ENCODE measurements at places on chromosomes 3 and 15.
A peak's percentile ranks its signal among the peaks of the same experiment; 100 is the strongest.

DNA sequence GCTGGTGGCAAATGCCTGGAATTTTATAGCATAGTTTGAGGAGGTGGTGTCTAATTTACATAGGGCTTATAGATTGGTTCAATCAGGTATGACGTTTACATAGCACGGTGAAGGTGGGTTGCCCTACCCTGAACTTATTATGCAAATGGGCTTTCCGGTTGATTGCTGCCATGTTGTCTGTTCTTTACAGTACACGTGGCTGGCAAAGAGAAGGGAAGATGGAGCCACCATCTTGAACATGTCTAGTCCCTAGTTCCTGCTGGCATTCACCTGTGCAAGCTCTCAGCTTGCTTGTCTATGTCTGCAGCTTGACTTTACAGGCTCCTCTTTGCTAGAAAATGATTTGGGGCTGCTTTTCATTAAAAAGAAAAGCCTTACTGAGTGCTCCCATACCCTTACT lies 14.0 kb upstream of the STAC start:
- DNase-seq, result no peak

DNA sequence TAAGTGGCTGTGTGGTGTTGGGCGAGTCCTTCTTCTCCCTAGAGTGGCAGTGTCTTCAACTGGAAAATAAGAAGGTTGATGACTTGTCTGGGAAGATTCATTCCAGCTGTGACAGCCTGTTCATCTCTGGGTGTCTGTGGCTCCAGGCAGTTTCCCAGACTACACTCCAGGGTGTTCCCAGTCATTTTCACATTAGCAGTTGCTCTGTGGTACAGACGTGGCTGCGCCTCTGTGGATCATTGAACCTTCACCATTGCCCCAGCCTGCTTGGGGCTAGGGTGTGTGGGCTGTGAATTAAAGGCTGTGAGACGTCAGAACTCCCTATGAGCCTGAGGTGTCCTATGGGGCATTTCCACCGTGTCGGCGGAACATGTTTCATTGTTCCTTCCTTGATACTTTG lies 239.6 kb upstream of the NR2E3 start:
- DNase-seq, result no peak

GRCh38 chr15:45710657-45711056 lies 75.8 kb downstream of the SQOR start:
- DNase-seq, result no peak

DNA sequence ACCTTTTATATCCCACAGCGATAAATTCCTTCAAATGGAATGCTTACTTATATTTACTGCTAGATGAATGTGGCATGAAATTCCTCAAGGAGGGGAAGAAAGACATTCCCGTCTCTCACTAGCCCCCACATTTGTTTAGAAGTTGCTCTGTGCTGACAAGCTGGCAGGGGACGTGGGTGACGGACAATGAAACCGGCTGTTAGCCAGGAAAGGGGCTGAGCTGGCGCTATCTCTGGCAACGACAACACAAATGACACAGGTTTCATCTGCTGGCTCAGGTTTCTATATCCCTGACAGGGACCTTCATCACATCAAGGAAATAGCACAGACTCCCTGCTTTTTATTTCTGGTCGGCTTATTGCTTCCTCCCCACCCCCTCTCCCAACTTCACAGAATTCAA lies 15.8 kb downstream of the RUVBL1 start:
- DNase-seq, result no peak

DNA sequence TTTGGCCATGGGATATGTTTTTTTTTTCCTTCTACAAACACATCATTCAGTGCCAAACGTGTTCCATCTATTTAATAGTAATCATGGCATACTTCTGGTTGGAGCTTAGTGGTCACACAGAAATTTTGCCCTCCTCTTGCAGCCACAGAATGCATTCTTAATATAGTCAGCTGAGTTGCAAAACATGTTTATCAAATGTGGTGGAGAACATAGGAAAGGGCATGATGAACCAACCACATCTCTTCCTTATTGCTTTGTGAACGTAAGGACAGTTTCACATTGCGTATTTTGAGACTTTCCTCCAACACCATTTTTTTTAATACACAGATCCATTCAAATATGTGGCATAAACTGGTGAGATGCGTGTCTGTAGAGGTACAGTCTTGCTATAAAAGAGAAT lies 106.8 kb downstream of the BBX start:
- peak; percentile 16 for DNase-seq

DNA sequence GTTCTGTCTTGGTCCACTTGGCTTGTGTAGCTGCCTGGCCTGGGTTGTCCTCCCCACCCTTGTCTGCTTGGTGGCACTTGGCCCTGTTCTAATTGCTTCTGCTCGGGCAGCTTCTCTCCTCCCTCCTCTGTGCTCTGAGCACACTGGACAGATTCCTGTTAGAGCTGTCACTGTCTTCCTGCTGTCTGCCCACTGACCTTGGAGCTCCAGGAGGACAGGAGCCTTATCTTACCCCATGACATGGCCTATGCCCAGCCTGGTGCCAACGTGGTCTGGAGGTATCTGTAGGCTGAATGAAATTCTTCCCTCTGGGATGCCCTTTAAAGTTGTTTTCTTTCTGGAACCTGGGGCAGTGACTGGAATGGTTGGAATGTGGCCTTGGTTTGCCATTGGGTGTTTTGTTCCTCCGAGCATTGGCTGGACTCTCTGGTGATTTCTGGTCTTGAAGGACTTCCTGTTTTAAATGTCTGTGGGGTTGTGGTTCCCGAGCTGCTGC lies 94.1 kb downstream of the FAM43A start:
- DNase-seq, result no peak

- no peak for DNase-seq
Measured at GRCh38 chr15:77543159-77543882, 89.4 kb downstream of the LINGO1 start.

DNA sequence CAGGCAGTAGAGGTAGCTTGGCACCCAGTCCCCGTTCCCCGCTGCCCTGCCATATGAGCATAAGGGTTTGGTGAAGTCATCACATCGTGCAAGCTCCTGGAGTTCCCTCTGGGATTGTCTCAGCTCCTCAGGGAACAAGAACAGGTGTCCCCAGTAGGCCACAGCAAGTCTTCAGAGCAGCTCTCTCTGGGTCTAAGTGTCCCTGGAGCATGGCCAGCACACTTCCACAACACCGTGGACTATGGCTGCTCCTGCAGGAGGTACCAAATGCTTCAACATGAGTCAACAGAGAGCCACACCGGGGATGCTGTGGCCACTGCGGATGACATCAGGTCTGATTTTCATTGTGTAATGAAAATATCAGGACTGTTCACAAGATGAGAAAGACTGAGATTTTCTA lies 23.1 kb downstream of the ABHD6 start:
- no peak for DNase-seq

- no peak for DNase-seq
Measured at GRCh38 chr3:61978460-61979419, 394.6 kb downstream of the FEZF2 start.

DNA sequence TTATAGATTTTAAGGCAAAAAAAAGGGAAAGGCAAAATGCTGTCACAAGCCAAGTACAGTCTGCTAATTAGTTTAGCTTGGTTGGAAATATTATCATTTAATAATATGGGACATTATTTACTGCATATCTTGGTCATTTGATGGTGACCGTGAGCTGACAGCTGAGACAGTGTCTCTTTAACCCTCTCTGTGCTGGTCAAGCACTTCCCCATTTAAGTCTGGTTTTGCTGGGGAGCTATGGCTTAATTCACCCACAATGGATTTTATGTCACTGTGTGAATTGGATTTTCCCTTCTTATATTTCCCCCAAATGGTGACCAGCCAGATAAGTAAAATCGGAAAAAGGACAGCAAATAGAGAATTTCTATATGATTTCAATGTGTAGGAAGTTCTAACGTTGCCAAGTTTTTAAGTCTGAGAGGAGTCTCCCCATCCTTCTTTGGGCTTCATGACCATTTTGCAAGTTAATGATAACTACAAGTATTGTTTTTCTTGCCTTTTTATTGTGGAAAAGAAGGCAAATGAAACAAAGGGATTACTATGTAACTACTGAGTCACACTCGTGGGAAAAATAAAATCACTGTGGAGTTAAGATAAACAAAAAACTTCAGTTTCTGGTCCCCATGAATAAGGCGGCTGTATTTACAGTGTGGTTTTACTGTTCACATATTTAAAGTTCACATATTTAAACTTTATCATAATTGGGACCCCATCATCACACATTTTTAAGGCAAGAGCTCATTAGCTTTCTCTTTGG lies 373.5 kb downstream of the NR2F2 start:
- no peak for DNase-seq

- DNase-seq, result no peak
Measured at GRCh38 chr15:23566651-23567050, 1.2 kb downstream of the MKRN3 start.

- no peak for DNase-seq
Measured at GRCh38 chr3:87771337-87772192, 287.2 kb downstream of the CGGBP1 start.

GRCh38 chr15:100986158-100986896 lies 67.2 kb downstream of the LRRK1 start:
- DNase-seq, result no peak

DNA sequence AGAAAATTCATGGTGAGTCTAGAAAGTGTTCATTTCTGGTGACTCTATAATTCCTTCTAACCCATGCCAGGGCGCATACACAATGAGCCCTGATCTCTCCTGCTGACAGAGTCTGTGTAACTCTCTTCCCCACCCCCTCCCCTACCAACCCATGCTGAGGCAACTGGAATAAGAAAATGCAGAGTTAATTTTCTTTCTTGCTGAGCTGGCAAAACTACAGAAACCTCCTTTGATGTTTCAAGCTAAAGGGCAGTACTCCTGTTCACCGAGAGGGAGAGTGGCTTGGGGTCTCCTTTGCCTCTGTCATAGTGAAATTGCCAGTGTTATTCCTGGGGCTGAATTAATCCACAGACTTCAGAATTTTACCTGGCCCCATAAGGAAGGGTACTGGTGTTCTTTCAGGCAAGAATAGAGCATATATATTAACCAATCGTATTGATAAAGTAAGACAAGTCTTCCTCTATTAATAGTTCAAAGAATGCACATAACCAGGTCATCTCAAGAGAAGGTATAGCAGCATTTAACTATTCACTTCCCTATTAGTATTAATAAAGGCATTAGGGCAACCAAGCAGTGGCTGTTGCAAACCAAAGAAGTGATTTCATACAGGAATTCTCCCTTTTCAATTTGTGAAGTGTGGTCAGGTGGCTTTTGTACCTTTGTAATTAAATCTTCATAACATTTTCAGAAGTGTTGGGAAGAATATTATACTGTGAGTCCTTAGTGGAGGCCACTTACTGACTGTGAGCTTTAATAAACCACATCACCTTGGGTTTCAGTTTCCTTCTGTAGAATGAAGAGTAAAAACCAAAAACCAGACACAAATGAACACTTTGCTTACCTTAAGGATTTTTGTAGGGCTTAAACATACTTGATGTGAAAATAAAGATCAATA lies 4.1 kb downstream of the GAP43 start:
- no peak for DNase-seq

DNA sequence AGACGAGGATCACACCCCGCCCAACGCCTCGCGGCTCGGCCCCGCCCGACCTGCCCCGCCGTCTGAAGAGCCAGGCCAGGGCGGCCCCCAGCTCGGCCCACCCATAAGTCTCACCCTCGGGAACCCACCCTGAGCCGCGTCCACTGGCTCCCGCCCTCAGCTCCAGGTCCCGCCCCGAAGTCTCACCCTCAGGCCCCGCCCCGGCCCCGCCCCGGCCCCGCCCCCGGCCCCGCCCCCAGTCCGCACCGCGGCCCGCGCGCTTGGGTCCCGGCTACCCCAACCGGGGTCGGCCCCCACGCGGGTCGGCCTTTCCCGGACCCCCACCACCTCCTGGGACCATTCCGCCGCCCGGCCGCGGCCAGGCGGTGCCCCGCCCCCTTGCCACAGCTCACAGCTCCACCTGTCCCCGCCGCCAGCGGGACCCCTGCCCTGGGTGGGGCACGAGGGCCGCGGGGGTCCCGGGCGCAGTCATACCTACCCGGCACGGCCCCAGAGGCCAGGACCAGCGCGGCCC lies 489 bp downstream of the CSPG5 start:
- no peak for DNase-seq

DNA sequence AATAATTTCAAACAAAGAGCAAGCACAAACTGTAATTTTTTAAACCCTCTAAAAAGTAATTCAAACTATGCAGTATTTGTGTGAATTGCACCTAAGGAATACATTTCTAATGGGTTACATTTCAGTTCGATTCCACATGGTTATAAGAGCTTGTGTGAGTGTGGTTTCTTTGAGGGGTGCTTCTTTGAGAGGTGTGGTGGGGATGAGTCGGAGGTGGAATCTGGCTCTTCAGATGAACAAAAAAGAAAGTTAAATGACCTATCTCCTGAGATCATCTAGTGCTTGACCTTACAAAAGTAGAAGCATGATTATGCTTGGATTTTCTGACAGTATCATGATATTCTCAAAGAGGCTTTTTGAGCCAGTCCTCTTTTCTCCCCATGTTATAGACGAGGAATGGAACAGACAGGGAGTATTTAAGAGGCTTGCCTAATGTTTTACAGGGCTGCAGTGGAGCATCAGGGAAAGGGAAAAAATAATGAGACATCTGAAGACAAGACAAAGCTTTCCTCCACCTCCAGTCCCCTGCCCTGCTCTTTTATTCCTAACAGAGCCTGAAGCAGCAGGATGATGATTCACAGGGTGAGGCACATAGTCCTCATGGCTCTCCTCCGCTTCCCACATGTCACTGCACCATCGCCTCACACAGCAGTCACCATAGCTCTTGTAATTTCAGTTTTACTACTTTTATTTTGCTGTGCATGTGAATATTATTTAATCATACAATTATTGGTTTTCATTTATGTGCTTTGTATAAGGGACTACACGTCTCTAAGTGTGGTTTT lies 82.0 kb downstream of the LYSMD4 start:
- no peak for DNase-seq

DNA sequence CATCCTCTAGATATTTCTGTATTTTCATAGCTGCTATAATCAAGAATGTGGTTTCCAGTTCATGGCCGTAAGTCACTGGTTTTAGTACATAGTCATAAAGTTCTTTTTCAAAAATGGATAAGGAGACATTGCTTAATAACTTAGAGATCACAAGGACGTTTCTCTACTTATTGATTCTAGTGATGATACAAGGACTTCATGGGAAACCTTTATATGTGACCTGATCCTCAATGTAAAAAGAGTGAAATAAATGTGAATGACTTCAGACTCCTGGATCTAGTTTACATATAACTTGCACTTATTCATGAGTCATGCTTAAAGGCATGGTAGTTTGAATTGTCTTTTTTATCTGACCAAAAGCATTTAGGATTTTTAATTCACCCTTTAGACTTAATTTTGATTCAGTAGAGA lies 35.2 kb downstream of the TSC22D2 start:
- DNase-seq, result peak; percentile 22

DNA sequence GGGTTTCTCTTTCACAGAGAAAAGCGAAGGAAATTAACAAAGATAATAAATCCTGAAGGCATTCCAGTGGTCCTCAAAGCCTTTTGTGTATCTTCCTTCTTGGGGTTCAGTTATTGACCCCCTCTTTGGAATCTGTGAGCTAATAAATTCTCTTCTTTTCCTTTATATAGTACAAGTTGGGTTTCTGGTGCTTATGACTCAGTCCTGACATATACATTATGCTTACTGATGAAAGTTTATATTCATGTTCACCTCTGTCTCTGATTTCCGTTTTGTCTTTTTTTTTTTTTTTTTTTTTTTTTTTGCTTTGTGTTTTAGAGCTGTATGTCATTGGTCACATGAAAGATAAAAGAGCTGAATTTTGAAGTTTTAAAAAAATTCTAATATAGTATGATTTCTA lies 230.7 kb upstream of the RBMS3 start:
- DNase-seq, result no peak

GRCh38 chr15:64233299-64233698 lies 70.5 kb upstream of the PPIB start:
- no peak for DNase-seq

GRCh38 chr3:102447272-102447671 lies 12.5 kb downstream of the ZPLD1 start:
- DNase-seq, result no peak
